Large intestine (tissue), 12 donors: ENCODE measurements at places on chromosomes 7 and 10.

GRCh38 chr7:118350260-118350659 is 125.8 kb downstream of the ANKRD7 start:
- DNase-seq, result no peak

DNA sequence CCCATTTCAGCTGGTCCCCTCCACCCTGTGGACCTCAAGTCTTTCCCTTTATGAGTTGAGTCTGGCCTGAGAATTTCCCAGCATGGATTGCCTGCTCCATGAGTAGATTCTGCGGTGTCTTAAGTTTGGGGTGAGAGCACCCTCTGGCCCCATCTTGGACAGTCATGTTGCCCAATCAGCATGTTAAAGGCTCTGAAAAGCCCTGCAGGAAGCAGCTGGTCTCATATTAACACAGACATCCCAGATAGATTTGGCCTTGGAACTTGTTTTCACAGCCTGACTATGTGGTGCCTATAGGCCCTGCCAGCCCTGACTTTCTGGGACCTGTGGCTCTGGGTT is 15.5 kb upstream of the SLC29A3 start:
- DNase-seq, result no peak

- DNase-seq, result peak; percentile 37
Measured at GRCh38 chr7:140230516-140230860, 53.7 kb upstream of the KDM7A start.

GRCh38 chr10:101219139-101219945 is 9.9 kb downstream of the LBX1 start:
- DNase-seq, result no peak

DNA sequence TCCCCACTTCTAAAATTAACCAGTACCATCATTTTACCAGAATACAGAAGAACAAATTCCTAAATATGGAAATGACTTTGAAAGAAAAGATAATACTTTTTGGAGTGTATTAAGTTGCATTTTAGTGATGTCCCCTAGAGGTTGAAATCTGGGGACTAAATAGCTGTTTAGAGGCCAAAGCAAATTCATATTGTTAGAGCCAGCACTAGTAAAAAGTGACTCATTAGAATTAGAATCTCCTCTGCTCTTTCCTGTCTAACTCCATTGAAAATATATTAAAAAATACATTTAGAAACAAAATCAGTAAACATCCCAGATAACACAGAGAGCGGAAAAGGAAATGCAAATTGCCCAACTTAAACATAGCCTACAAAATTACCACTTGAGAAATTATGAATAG is 1189.6 kb upstream of the C7orf33 start:
- DNase-seq, result no peak

DNA sequence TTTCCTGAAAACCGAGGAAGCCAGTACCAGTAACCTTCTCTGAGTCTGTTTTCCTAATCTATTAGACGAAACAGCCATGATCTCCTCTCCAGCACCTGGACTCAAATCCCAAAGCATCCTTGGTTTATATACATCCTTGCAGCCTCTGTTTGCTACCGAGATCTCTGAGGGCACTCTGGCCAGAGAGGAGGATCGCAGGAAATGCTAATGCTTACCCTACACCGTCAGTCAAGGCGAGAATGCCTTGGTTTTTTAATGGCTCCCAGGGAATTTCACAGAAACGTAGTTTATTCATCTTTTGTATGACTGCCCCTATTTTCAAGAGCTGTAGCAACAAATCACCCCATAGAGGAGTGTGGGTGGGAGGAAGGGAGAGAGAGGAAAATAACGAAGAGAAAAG is 91.5 kb upstream of the CALN1 start:
- no peak for DNase-seq

- DNase-seq, result no peak
Measured at GRCh38 chr7:50696810-50697582, 85.7 kb downstream of the GRB10 start.

DNA sequence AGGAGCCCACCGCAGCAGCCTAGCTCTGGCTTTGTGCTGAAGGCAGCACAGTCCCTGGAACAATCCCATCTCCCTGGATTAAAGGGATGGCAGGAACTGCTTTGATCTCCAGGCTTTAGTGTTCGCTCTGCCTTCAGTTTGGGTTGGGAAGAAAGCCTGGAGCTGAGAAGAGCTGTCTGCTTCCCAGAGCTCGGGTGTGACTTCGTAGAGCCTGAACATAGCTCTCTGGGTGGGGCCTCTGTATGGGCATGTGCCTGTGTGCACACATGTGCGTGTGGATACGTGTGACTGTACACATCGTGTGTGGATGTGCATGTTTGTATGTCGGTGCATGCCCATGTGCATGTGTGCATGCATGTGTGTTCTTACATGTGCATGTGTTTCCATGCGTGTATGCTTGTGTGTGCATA is 8.7 kb downstream of the ADCY1 start:
- no peak for DNase-seq

DNA sequence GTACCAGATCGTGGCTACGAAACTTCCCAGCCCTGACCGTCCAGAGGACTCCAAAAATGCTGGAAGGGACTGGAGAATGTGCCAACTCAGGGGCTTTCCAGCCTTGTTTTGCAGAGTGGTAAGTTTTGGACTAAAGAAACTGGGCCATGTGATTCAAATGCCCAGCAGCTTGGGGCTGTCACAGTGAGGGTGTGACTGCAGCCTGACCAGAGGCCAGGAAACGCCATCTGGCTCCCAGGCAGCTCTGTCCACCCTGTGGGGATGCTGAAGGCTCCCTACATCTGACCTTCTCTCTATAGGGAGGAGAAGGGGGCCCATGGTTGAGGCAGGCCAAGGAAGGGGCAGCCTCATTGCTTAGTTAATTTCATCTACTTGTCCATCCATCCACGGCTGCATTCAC is 61.6 kb upstream of the HMX3 start:
- no peak for DNase-seq

DNA sequence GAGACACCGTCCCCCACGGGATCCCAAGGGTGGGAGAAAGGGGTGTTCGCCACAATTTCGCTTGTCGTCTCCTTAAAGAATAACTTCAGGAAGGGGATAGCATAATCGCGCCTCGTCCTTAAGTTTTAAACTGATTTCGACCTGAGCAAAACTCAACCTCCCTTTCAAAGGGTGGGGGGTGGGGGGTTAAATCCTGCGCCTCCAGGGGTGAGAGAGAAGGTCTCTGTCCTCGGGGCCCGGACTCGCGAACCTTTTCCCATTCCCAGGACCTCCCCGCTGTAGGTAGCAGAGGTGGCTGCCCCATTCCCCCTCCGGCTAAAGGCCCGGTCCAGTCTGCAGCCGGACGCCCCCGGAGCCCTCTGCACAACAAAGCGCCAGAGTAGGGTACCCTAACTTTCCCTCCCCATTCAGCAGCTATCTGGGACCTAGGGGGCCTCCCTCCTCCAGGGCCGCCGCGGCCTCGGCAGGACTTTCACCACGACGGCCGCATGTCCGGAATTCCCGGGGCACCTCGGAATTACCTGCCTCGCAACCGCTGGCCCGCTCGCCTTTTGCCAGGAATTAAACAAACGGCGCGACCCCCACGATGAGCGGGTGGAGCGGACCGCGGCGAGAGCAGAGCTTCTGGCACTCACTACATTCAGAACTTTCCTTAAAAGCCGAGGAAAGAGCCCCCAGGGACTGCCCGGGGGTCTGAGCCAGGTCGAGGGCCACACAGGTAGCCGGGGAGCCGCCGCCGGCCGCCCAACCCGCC is 1.7 kb downstream of the CDK6 start:
- no peak for DNase-seq

DNA sequence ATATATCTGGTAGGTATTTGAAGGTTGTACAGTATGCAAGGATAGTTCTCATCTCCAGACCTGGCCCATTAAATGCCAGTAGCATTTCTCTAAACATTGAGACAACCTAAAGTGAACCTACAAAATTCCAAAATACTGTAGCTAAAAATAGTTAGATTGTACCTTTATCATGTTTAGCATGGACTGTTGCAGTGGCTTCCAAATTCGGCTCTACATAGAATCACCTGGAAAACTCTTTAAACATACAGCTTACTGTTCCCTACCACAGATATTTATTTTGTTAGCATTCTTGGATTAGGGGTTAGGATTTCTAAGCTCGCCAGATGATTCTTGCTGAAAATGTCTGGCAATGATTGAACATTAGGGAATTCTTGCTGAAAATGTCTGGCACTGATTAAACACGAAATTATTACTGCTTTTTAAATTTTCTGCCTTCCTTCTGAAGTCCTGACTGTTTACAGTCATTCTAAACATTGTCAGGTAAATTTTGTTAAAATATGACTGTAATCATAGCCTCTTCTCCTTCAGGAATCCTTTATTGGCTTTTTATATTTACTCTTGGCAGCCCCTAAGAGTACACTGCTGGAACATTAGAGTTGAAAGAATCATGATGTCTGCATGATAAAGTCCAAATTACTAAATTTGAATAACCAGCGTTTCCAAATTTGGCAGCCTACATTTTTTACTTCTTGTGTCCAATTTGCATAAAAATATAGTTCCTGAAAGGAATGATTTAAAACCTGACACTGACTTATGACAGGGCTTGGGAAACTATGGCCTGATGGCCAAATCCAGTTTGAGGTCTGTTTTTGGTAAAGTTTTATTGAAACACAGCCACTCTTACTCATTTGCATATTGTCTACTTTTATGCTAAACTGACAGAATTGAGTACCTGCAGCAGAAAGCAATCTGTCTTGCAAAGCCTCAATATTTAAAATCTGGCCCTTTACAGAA is 40.3 kb downstream of the SHOC2 start:
- DNase-seq, result no peak

DNA sequence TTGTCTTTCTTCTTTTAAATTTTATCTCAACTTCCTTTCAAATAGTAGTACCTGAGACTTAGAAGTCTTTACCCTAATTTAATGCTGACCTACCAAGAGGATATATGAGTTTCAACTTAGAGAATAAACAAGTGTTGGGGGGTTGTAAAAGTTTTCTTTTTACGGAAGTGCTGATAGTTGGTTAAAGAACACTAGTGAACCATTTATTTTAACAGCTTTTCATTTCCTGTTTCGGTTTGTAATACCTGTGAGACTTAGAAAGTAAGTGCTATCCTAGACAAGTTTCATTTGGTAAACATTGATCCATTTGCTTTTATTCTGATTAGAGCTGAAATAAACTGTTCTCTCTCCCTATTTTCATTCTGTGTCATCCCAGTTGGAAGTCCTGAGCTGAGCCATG is 683.1 kb upstream of the SORCS1 start:
- no peak for DNase-seq

GRCh38 chr7:149803551-149804074 is 30.2 kb upstream of the ZNF467 start:
- DNase-seq, result no peak

DNA sequence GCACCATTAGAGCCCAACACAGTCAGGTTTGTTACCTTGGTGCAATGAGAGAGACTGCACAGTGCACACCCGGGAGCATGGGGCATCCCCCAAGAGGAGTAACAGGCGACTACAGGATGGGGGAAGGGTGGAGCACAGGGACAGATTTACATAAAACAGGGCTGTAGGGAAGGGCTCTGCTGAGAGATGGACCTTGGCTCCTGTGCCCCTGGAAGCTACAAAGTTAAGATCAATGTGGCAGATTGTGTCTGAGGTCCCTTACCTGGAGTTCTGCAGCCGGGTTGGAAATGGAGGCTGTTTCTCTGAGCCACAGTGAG is 13.7 kb upstream of the SLC18A3 start:
- peak; percentile 22 for DNase-seq
